CD8-positive, alpha-beta T cell (primary cell): ENCODE measurements at places on chromosomes 13 and 19. TPM values are rescaled to one million over a fixed set of nuclear protein-coding genes. Genes with fewer than 3 reads are reported as not detected.

Gene ZNF440
- total RNA-seq = 6.4 TPM

Gene FGF21
- total RNA-seq = not detected

Gene ERICH4
- total RNA-seq = not detected

Gene DNAJC3
- 26.2 TPM for total RNA-seq

Gene ZNF709
- total RNA-seq = 4.3 TPM

Gene LENG9
- 2.7 TPM for total RNA-seq
